ENCODE measurements at places on chromosomes 16 and 17. TPM values are rescaled to one million over a fixed set of nuclear protein-coding genes. Genes with fewer than 3 reads are reported as not detected.

DNA sequence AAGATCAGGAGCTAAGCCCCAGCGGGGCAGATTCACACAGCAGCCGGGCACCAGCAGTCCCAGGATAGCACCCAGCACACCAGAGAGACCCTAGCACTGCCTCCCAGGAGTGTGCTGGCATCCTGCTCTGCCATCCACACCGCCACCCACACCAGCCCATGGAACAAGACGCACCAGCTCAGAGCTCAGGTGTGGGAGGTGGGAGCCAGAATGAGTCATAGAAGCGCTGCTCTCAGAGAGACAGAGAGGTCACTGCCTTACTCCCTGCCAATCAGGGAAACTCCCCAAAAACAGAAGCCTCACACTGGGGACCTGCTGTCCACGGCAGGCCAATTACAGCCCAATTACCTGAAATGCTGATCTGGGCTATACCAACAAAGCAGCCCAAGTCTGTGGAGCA is 64.9 kb downstream of the CDYL2 start:
- H3K36me3 ChIP-seq, result no peaks in the 10 kb centered on the region
- no peak overlapping the region for H3K4me3 ChIP-seq
- H3K27ac ChIP-seq, result no peak overlapping the region
- no peaks in the 10 kb centered on the region for H3K4me1 ChIP-seq
- DNase-seq, result no peak

GRCh38 chr17:57099165-57099564 is 14.1 kb downstream of the AKAP1 start:
- H3K27ac ChIP-seq, result no peak overlapping the region
- no peak for DNase-seq
- no peak overlapping the region for H3K4me3 ChIP-seq
- H3K4me1 ChIP-seq, result peaks cover 23% of the 10 kb centered on the region
- H3K27me3 ChIP-seq, result no peaks in the 10 kb centered on the region

GRCh38 chr17:73280191-73280590 is 18.5 kb upstream of the CPSF4L start:
- DNase-seq, result no peak
- no peak overlapping the region for H3K4me3 ChIP-seq
- H3K27ac ChIP-seq, result no peak overlapping the region
- peaks cover 17% of the 10 kb centered on the region for H3K36me3 ChIP-seq
- peaks cover 52% of the 10 kb centered on the region for H3K4me1 ChIP-seq

DNA sequence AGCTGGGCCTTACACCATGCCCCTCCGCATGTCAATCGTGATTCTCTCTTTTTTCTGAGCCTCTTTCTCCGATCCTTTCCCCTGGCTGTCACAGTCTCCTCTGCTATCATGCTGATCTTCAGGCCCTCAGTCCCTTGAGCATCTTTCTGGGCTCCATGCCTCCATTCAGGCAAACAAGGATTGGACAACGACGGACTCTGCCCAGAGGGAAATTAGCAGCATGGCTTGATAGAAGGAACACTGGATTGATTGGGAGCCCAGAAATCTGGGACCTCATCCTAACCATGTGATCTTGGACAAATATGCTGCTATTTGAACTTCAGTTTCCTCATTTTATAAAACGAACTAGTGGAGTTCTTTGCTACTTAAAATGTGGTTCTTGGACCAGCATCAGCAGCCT is 19.6 kb upstream of the PHF12 start:
- no peaks in the 10 kb centered on the region for H3K36me3 ChIP-seq
- H3K4me1 ChIP-seq, result no peaks in the 10 kb centered on the region
- no peak for DNase-seq
- no peak overlapping the region for H3K27ac ChIP-seq
- H3K27me3 ChIP-seq, result no peaks in the 10 kb centered on the region

DNA sequence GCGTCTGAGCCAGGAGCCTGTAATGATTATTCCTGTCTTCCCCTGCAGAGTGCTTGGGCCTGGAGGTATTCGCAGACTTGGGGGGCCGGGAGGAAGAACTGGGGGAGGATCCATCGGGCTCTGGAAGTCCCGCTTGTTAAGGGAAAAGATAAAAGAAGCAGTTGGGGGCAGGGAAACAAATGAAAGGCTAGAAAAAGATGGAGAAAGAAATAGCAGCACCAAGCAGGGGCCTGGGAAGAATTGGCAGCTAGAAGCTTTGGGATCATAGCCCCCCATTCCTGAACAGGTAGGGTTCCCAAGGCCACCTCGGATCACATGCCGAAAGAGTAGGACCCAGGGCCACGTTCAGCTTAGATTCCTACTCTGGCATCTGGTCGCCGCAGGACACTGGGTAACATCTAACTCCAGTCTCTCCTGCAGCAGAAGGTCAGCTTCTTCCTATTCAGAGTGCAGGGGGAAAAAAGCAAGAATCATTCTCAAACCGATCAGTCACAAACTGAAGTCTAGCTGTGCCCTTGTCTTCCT is 23.6 kb downstream of the ADAM11 start:
- peaks cover 5% of the 10 kb centered on the region for H3K4me1 ChIP-seq
- H3K27me3 ChIP-seq, result peaks cover 7% of the 10 kb centered on the region
- DNase-seq, result no peak

DNA sequence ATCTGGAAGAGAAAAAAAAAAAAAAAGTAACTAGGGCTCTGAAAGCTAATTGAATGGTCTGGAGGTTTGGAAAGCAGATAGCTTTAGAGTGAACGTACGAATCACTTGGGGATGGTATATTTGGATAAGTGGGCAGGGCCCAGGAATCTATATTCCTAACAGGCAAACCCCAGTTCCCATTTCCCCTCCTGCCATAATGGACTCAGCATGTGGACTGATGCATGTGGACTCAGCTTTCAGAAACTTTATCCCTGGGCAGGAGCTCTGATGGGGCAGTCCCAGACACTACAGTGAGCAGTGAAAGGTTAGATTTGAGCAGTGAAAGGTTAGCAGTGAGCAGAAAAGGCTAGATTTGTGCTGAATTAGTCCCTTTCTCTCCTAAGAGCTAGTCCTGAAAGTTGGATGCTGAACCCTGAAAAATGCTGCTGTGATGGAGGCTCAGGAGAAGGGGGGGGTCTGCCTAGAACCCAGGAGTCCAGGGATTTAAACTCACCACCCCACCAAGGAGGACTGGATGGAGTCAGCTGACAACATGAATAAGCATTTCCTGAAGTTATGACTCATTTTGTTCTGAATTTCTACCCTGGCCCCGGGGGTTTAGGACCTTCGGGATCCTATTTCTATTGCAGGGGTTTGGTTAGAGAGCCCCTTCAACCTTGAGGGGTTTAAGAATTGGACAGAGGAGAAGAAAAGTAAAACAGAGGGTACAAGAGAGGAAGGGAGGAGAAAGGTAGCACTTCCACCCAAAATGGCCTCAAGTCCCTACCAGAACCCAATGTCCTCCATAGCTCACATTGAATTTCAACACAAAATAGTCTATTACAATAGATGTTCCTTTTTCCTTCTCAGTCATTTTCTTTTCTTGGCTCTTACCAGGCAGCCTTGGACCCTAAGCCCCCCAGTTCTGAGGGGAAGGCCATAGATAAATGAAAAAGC is 10.3 kb upstream of the FZD2 start:
- peaks cover 2% of the 10 kb centered on the region for H3K27me3 ChIP-seq
- H3K4me1 ChIP-seq, result no peaks in the 10 kb centered on the region
- DNase-seq, result no peak
- no peaks in the 10 kb centered on the region for H3K36me3 ChIP-seq
- no peak overlapping the region for H3K27ac ChIP-seq

GRCh38 chr16:13780406-13781168 is 139.4 kb upstream of the ERCC4 start:
- DNase-seq, result no peak
- H3K27ac ChIP-seq, result no peak overlapping the region
- H3K4me3 ChIP-seq, result no peak overlapping the region
- H3K36me3 ChIP-seq, result no peaks in the 10 kb centered on the region
- H3K4me1 ChIP-seq, result no peaks in the 10 kb centered on the region

DNA sequence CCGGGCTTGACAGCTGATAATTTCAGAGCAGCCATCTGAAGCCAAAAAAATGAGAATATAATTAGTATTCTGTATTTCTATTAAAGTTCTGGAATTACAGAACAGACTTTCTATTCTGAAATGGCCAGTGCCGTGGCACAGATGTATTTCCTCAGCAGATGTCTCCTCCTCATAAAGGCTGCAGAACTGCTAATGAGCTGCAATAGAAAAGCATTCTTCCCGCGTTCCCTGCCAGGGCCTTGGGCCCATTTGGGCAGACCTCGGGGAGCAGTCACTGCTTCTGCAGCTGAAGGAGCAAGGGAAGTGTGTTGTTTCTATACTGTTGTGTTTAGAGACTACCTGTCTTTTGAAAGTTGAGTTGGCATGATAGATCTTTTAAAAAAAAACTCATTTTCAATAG is 152.6 kb upstream of the CACNG5 start:
- H3K27ac ChIP-seq, result no peak overlapping the region
- no peaks in the 10 kb centered on the region for H3K4me1 ChIP-seq
- H3K36me3 ChIP-seq, result no peaks in the 10 kb centered on the region
- no peak for DNase-seq

GRCh38 chr16:86306811-86307513 is 203.4 kb upstream of the FOXF1 start:
- DNase-seq, result no peak
- no peak overlapping the region for H3K4me3 ChIP-seq
- H3K4me1 ChIP-seq, result no peaks in the 10 kb centered on the region
- peaks cover 8% of the 10 kb centered on the region for H3K27me3 ChIP-seq

- DNase-seq, result no peak
- H3K27me3 ChIP-seq, result no peaks in the 10 kb centered on the region
- H3K36me3 ChIP-seq, result no peaks in the 10 kb centered on the region
- no peak overlapping the region for H3K4me3 ChIP-seq
Observed at GRCh38 chr17:75652341-75652740, 14.6 kb downstream of the RECQL5 start.

DNA sequence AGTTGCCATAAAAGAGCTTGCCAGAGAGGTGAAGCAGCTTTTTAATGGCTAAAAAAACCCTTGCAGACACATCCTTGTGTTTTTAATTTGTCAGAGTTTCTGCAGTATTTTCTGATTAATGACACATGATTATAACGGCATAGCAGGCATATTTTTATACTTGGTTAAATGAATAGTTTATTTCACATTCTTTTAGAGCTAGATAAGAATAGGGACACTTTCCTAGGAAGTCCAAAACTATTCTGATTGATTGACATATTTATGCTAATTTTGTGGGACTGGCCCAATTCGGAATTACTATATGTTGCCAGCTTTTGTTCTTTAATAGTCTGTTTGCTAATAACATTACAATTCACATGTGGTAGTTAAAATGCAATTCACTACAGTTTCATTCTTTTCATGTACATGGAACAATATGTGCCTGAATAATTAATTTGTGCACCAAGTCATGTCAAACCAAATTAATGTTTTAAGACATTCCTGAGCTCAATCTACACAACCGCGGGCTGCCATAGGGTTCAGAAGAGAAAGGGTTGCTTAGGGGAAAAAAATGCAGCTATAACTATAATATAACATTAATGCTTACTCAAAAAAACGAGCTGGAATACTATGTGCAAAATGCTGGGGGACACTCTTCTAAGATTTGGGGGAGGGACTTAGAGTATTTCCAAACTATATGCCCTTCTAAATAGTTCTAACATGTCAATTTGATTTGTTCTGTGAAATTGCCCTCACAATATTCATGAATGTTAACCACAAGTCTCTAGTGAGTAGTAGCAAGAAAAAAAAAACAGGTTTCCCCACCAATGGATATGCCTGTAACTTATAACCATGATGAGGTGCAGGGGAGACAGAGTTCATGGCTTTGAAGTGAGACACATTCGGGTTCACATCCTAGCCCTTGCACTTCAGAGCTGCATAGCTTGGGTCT is 305.4 kb downstream of the CEP112 start:
- no peaks in the 10 kb centered on the region for H3K4me1 ChIP-seq
- no peak for DNase-seq
- no peaks in the 10 kb centered on the region for H3K36me3 ChIP-seq
- no peaks in the 10 kb centered on the region for H3K27me3 ChIP-seq
- H3K27ac ChIP-seq, result no peak overlapping the region
- no peak overlapping the region for H3K4me3 ChIP-seq

DNA sequence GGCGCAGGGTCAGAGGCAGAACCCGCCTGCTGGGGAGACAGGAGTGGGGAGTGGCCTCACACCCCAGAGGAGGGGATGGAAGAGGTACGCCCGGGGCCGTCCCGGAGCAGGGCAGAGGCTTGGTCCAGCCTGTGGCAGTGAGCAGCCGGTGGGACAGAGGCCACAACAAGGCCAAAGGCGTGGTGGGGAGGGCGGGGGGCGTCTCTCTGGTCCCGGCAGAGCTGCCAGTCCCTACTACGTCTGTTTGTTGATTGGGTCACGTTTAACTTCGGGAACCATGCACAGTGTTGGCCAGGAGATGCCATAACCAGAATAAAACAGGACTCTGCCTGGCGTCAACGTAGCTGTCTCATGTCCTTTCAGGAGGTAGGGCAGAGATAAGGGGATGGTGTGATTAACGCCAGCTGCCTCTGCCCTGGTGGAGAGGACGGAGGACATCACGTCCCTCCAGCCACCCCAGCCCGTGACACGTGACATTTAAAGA is 192.8 kb downstream of the BANP start:
- H3K4me3 ChIP-seq, result no peak overlapping the region
- H3K27me3 ChIP-seq, result no peaks in the 10 kb centered on the region
- no peaks in the 10 kb centered on the region for H3K4me1 ChIP-seq
- H3K27ac ChIP-seq, result no peak overlapping the region
- no peaks in the 10 kb centered on the region for H3K36me3 ChIP-seq
- peak; percentile 72 for DNase-seq

DNA sequence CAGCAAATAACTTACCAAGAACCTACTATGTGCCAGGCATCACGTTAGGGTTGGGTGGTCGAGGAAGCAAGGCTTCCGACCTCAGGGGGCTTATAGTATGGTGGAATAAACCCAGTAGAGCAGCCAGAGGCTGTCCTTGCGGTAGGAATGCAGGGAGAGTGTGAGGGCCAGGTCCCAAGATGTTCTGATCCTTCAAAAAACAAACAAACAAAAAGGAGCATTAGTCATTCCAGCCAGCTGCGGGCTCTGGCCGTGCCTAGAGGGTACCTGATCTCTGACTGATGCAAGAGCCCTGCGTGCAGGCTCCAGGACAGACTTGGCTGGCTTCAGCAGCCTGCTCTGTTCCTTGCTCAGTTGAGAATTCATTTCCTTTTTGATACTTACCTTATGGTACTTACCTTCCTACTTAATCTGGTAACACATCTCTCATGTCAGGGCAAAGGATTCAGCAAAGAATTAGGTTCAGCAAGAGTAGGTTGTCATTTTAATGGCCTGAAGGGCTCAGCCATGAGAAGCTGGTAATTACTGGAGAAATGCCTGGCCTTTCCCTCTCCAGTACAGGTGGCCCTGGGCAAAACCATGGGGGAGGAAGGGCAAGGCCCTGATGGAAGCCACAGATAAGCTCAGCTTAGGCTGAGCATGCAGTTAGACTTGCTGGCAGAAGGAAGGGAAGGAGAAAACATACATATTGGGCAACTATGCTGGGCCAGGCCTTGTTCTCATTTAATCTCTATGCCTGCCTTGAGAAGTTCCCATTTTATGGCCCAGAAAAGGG is 18.4 kb downstream of the CYB5D2 start:
- no peaks in the 10 kb centered on the region for H3K27me3 ChIP-seq
- peaks cover 23% of the 10 kb centered on the region for H3K4me1 ChIP-seq
- H3K36me3 ChIP-seq, result peaks cover 16% of the 10 kb centered on the region
- H3K27ac ChIP-seq, result peak overlapping the region; percentile 82
- peak; percentile 89 for DNase-seq

Gene POLR3E
- total RNA-seq, result 68.6 TPM

Gene AKTIP
- total RNA-seq, result 30.3 TPM

Gene SNX20
- 2.8 TPM for total RNA-seq

Gene GLP2R
- total RNA-seq, result 0.55 TPM

Gene C16orf96
- total RNA-seq, result 0.25 TPM

Data from adrenal gland (tissue), 19 donors.